NCI-H460 (cell line): ENCODE measurements at places on chromosomes 7 and 10.

DNA sequence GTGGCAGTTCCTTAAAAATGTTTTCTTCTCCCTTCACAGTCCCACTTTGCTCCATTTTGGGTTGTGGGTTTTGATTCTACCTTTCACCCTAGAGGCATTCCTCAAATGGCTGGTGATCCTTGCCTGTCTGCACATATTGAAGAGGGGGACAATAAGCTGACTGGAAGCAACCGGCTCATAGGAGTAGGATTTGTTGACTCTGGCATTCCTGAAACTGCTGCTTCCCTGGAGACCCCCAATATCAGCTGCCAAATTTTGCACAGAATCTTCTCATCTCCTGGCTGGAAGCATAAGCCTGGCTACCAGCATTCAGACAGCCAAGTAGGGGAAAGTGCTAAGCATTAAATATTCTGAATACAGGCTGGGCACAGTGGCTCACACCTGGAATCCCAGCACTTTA lies 53.7 kb downstream of the KIF5B start:
- no peak for DNase-seq

GRCh38 chr7:98418271-98418635 lies 17.4 kb upstream of the BAIAP2L1 start:
- no peak for DNase-seq

GRCh38 chr7:92873776-92874175 lies 37.4 kb upstream of the CDK6 start:
- DNase-seq, result no peak

DNA sequence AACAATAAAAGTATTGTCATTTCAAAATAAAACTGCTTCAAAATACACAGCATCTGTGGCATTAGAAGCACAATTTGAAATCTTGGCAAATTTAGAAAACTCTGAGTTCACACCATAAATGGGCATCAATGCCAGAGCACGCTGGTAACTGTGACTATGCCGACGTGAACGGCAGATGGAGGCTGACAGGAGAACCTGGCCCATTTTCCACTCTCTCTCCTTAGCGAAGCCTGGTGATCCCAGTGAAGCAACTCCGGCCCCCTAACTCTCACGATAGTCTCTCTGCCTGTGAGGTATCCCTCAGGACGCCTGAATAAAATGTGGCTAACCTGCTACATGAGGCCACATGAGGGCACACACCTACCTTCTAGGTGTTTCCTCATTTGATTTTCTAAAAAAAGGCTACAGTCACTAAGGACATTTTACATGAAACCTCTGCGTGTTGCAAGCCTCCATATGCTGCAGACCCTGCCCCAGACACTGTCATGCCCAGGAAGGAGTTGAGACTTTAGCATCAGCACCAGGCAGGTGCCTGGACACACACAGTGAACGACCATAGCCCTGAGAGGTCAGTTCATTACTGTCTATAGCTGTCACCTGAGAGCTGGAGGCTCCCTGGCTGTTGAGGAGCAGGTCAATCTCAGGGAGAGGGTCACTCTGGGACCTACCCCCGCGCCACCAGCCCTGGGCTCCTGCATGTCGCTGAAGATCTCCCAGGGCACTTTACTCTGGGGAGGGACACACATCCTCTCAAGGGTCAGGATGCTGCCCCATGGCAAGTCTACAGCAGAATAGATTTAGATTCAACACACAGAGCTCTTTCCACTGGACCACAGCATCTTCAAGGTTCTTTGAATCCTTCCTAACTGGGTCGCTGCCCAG lies 62.9 kb upstream of the CAMK2B start:
- DNase-seq, result no peak

DNA sequence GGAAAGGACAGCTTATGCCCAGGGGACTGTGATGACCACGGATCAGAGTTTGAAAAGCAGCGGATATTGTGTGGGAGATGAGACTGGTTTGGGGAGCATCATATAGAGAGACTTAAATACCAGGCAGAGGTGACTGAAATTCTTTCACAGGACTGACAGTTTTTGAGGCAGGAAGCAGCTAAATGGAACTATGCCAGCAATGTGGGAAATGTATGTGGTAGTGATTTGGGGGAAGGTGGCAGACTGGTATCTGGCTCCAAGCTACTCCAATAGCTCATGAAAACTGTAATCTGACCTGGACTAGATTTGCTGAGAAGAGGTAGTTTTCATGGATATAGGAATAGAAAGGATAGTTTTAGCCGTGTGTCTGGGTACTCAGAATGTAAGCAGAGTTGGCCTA lies 592.6 kb downstream of the REEP3 start:
- DNase-seq, result no peak

DNA sequence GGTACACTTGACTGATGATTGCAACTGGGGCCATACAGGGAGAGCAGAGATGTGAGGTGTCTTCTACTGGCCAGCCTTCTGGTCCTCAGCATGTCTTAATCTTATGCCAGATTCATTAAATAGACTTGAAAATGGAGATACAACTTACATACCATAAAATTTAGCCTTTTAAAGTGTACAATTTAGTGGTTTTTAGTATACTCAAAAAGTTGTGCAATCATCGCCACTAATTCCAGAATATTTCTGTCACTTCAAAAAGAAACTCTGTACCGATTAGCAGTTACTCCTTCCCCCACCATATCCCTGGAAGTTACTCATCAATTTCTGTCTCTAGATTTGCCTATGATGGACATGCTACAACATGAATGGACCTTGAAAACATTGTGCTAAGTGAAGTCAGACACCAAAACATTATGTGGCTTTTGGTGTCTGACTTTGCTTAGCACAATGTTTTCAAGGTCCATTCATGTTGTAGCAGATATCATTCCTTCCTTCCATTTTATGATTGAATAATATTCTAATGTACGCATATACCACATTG lies 53.0 kb downstream of the SH2D4B start:
- DNase-seq, result no peak

DNA sequence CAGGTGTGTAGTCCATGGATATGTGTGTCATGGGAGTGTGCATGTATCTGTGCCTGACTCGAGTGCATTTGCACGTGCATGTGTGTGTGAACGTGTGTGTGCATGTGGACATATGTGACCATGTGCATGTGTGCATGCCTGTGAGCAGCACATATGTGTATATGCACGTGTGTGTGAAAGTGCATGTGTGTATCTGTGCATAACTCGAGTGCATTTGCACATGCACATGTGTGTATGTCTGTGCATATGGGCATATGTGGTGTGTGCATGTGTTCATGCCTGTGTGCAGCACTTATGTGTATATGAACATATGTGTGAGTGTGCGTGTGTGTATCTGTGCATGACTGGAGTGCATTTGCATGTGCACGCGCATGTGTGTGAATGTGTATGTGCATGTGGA lies 35.2 kb upstream of the GNA12 start:
- DNase-seq, result no peak
